ENCODE measurements at places on chromosomes 1 and 21.

DNA sequence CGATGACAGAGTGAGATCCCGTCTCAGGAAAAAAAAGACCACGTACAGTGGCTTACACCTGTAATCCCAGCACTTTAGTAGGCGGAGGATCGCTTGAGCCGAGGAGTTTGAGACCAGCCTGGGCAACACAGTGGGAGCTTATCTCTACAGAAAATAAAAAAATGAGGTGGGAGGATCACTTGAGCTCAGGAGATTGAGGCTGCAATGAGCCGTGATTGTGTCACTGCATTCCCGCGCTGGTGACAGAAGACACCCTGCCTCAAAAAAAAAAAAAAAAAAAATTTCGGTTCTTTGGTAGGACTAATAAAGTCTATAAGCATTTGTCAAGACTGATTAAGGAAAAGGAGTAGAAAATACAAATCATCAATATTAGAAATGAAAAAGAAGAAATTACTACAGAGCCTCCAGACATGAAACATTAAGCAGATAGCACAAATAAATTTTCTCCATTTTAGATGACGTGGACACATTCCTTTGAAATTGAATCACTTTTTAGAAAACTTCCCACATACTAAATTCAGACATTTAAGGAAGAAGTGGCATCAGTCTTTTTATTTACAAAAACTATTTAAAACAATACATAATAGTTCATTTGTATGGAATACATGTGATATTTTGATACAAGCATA, 30.4 kb downstream of the MORC3 start:
- peak; percentile 28 for DNase-seq

- DNase-seq, result no peak
Observed at GRCh38 chr1:86516335-86516734, 30.5 kb upstream of the CLCA4 start.

DNA sequence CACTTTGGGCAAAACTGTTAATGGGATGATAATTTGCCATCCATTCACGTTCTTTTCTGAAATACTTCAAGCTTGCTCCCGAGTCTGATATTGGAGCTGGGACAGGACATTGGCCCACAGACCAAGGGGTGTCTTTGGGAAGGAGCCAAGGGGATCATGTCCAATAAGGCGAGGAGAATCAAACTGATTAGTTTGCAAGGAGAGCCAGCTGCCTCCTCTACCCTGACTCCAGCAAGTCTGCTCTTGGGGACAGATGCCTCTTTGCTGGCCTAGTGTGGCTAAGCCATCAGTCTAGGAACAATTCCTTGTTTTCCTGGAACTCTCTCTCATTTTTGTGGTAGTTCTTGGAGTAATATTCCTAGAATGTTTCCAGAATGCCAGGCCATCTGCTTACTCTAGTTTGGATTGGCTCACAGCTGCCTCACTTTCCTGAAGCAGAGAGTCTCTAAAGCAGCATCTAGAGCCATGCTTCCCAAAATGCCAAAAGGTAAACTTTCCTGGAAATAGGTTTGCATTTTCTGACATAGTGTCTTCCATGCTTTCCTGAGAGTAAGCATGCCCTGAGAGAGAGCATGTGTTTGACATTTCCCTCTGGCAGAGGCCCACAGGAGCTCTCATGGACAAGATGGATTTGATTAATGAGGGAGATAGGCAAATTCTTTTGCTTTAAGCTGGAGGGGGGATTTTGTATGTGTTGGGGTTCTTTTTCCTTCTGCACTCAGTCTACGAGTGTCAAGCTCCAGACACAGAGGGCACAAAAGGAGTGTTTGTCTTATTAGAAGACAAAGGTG, 145.6 kb downstream of the GDAP2 start:
- no peak for DNase-seq

GRCh38 chr1:116850436-116850835, 59.3 kb upstream of the PTGFRN start:
- DNase-seq, result no peak

DNA sequence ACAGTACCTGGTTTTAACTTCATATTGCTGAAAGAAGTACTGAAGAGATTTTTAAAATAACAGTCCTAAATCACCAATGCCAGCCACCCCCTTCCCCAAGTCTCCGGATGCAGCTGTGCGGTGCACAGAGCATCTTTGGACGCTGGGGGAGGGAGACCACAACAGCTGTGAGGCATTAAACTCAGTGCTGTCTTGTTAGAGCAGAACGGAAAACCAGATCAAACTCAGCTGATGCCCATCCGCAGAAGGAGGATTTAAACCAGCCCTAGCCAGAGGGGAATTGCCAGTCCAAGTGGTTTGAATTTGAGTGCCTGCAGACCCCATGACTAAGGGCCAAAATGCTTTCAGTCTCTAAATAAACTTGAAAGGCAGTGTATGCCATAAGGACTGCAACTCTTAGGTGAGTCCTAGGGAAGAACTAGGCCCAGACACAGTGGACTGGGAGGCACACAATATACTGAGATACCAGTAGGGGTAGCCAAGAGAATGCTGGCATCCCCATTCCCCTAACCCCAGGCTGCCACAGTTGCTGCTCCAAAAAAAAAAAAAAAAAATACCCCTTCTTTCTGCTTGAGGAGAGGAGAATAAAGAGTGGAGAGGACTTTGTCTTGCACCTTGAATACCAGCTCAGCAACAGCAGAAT, 576.2 kb downstream of the NEGR1 start:
- DNase-seq, result no peak

GRCh38 chr1:83762039-83762365, 236.9 kb downstream of the TTLL7 start:
- DNase-seq, result no peak

GRCh38 chr1:15299179-15299578, 52.2 kb downstream of the FHAD1 start:
- no peak for DNase-seq

GRCh38 chr1:221693087-221693486, 48.8 kb downstream of the DUSP10 start:
- DNase-seq, result no peak

DNA sequence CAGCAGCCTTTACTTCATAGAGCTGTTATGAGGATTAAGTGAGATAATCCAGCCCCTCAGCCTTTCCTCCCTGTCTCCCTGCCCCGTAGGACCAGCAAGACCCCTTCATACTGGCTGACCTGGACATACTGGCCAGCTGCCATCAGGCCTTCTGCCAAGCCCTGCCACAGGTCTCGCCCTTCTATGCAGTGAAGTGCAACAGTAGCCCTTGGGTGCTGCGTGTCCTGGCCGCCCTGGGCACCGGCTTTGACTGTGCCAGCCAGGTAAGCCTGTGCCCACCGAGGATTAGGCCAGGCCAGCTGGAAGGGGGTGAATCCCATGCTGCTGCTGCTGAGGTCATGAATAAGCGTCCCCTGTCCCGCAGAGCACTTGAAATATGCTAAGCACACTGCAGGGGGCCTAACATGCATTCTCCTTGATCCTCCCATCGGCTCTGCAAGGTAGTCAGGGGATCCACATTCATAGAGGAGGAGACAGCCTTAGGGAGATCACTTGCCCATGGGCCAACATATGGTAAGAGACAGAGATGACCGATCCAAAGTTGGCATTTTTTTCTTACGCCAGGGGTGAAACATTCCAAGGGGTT, 73.3 kb upstream of the TINAGL1 start:
- no peak for DNase-seq

- DNase-seq, result peak; percentile 94
Observed at GRCh38 chr1:2133039-2133878, 61.3 kb downstream of the FAAP20 start.

DNA sequence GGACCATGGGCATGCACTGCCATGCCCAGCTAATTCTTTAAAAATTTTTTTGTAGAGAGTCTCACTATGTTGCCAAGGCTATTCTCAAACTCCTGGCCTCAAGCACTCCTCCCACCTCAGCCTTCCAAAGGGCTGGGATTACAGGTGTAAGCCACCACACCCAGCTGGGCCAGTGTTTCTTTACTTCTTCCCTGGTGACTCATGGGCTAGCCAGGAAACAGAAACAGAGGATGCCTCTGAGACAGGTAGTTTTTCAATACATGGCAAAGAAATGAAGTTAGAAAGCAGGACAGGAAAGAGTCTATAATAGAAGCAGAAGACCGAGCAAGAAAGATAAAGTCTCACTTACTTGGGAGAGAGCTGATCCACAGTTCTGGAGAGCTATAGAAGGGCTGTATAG, 7.6 kb upstream of the C1orf74 start:
- DNase-seq, result no peak

- DNase-seq, result no peak
Observed at GRCh38 chr1:235050911-235051360, 77.7 kb downstream of the TOMM20 start.

DNA sequence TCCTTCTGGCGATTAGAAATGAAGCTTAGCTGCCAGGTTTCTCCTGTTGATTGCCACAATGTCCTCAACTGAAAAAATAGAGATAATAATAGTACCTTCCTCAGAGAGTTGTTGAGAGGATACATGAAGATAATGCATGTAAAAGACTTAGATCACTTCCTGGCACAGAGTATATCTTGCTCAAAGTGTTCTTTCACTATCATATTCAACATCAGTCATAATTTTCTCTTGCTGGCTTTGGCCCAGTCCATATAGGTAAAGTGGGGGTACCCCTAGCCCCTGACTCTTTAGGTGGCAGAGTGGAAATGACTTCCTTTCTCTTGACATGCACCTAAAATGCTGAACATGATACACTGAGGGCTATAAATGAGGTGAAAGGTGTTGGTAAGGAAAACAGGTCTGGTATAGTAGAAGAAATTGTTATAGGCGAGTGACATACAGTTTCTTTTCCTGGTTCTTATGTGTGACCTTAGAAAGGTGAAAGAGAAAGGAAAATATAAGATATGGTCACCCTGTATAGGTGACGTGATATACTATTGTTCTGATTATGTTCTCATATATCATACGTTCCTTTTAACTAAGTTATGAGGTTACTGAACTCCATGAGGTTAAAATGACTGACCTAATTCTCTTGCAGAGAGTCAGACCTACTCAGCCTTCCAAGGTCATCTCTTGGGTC, 209.9 kb upstream of the DEPDC1 start:
- DNase-seq, result no peak
